SIG-M5 (cell line): ENCODE measurements at places on chromosomes 11 and 22.

GRCh38 chr11:102623998-102624397, 1.1 kb downstream of the MMP20 start:
- no peak for DNase-seq

DNA sequence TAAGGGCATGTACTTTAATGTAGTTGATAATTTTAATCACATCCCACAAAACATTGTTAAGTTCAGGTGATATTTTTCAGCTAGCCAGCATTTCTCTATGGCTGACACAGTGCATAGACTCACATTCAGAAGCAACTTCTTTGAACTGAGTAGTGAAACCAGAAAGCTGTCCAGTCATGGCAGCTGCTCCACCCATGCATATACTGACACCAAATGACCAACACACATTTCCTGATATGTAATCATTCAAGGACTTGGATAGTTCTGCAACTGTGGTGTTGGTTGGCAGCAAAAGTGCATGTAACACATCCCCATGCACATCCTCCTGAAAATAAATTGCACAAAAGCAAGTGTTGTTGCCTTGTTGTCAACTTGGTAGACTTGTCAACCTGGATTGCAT, 39.7 kb downstream of the CALCA start:
- DNase-seq, result no peak

- DNase-seq, result no peak
Observed at GRCh38 chr22:19753090-19753842, 7.3 kb upstream of the TBX1 start.

- DNase-seq, result no peak
Observed at GRCh38 chr11:66017321-66017720, 5.5 kb downstream of the CST6 start.

DNA sequence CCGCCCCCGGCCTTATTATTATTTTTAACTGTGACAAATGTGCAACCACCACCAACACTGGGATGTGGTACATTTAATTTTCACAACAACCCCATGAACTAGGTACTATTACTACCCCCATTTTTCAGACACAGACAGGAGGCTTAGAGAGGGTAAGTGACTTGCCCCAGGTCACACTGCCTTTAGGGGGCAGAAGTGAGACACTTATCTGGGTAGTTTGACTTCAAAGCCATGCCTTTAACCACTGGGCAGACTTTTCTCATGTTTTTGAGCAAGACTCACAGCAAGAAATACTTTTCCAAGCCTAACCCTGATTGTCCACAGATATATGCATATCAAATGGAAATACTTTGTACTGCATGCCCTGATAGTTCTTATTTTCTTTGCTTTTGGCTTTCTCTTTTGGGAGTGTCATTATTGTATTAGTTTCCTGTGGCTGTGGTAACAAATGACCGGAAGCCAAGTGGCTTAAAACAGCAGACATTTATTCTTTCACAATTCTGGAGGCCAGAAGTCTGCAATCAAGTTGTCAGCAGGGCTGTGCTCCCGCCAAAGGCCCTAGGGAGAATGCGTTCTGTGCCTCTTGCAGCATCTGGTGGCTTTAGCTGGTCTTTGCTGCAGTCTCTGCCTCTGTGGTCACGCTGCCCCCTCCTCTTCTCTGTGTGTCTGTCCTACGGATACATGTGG, 110.8 kb downstream of the GRIK4 start:
- no peak for DNase-seq

- no peak for DNase-seq
Observed at GRCh38 chr11:88320149-88320559, 17.4 kb downstream of the CTSC start.

- no peak for DNase-seq
Observed at GRCh38 chr11:64793271-64794160, 9.5 kb downstream of the MAP4K2 start.

- DNase-seq, result no peak
Observed at GRCh38 chr11:113082341-113082955, 121.2 kb downstream of the NCAM1 start.

- no peak for DNase-seq
Observed at GRCh38 chr11:48101958-48102357, 114.7 kb upstream of the OR4B1 start.

- no peak for DNase-seq
Observed at GRCh38 chr11:34050581-34051348, 766 bp upstream of the CAPRIN1 start.
